ENCODE measurements at places on chromosomes 5 and 9. TPM values are rescaled to one million over a fixed set of nuclear protein-coding genes. Genes with fewer than 3 reads are reported as not detected.

Gene EGFL7
- total RNA-seq: 0.08 TPM

Gene NUTM2G
- not detected for total RNA-seq

Gene C9orf50
- total RNA-seq: not detected

Gene SLC1A1
- total RNA-seq: 3.9 TPM

Gene SHOC1
- not detected for total RNA-seq

Gene HK3
- total RNA-seq: not detected

Gene CYLC2
- total RNA-seq: not detected

Gene FOXB2
- not detected for total RNA-seq

GRCh38 chr9:125541840-125542243, 165.2 kb downstream of the MAPKAP1 start:
- H3K27ac ChIP-seq: no peak overlapping the region
- H3K4me3 ChIP-seq: no peak overlapping the region
- no peak for DNase-seq
- no peaks in the 10 kb centered on the region for H3K27me3 ChIP-seq
- peaks cover 22% of the 10 kb centered on the region for H3K4me1 ChIP-seq

DNA sequence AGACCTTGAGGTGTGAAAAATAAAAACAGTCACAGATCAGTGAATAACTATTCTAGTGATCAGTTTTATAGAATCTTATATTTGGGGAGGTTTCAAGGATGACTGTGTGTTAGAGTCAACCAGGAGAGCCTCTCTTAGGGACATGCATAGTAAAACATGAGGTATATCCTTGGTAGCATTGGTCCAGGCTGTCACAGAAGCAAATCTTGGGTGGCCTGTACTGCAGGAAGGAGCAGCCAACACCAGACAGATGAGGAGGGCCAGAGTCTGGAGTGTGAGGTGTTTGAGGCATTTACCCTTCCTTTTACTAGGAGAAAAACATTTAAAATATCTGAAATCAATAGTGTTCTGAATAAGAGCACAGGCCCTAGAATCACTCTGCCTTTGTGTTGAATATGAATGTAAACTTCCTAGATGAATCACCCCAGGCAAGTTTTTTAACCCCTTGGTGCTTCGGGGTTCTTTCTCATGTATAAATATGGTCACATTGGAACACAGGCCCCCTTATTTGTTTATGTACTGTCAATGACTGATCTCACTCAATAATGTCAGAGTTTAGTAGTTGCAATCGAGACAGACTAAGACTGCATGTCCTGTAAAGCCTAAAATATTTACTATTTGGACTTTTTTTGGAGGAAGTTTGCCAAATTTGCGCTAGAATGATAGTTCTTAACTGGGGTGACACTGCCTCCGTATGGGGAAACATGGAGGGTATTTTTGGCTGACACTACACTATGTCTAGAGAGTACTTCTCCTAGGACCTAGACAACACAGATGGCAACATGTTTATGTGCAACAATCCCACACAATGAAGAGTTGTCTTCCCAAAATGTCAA, 416.5 kb upstream of the POU5F2 start:
- no peak for DNase-seq
- no peak overlapping the region for H3K4me3 ChIP-seq
- peaks cover 10% of the 10 kb centered on the region for H3K4me1 ChIP-seq
- no peak overlapping the region for H3K27ac ChIP-seq
- no peaks in the 10 kb centered on the region for H3K27me3 ChIP-seq

DNA sequence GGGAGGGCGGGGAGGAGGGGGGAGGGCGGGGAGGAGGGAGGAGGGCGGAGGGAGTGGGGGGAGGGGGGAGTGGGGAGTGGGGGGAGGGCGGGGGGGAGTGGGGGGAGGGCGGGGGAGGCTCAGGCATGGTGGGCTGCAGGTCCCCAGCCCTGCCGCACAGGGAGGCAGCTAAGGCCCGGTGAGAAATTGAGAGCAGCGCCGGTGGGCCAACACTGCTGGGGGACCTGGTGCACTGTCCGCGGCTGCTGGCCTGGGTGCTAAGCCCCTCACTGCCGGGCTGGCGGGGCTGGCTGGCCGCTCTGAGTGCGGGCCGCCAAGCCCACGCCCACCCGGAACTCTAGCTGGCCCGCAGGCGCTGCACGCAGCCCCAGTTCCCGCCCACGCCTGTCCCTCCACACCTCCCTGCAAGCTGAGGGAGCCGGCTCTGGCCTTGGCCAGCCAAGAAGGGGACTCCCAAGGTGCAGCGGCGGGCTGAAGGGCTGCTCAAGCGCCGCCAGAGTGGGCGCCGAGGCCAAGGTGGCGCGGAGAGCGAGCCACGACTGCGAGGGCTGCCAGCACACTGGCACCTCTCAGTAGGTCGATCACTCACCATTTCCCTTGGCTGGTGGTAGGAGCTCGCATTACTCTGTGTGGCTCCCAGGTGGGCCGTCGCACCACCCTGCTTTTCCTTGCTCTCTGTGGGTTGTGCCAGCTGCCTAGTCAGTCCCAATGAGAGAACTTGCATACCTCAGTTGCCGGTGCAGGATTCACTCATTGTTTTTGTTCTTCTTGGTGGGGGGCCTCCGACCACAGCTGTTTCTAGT, 160.2 kb downstream of the CNTLN start:
- H3K4me1 ChIP-seq: no peaks in the 10 kb centered on the region
- no peaks in the 10 kb centered on the region for H3K36me3 ChIP-seq
- no peak overlapping the region for H3K27ac ChIP-seq

GRCh38 chr5:106311230-106311915, 1359.4 kb downstream of the EFNA5 start:
- no peak overlapping the region for H3K4me3 ChIP-seq
- no peaks in the 10 kb centered on the region for H3K27me3 ChIP-seq
- H3K4me1 ChIP-seq: peaks cover 3% of the 10 kb centered on the region
- H3K36me3 ChIP-seq: no peaks in the 10 kb centered on the region
- no peak overlapping the region for H3K27ac ChIP-seq

DNA sequence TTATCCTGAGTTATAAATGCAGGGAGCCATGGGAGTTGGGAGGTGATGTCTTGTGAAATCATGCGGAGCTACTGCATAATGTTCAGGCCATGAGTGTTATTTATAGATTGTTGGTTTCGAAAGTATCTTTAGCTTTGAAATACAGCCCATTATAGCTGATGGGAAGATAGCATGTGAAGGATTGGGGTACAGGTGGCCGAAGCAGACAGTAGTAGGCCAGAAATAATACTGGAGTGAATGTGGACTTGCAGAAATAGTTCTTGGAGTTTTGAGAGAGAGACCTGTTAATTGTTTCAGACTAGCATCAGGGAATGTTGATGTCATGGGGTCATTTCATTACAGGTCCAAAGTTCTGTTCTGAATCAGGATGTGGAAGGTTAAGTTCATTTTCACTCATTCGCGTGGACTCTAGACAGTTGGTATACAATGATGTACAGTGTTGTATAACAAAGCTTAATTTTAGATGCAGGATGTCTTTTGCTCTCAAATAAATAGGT, 3.8 kb downstream of the ATP6V1G1 start:
- H3K36me3 ChIP-seq: peaks cover 46% of the 10 kb centered on the region
- no peak for DNase-seq
- no peak overlapping the region for H3K4me3 ChIP-seq
- no peak overlapping the region for H3K27ac ChIP-seq
- no peaks in the 10 kb centered on the region for H3K27me3 ChIP-seq
- peaks cover 21% of the 10 kb centered on the region for H3K4me1 ChIP-seq

DNA sequence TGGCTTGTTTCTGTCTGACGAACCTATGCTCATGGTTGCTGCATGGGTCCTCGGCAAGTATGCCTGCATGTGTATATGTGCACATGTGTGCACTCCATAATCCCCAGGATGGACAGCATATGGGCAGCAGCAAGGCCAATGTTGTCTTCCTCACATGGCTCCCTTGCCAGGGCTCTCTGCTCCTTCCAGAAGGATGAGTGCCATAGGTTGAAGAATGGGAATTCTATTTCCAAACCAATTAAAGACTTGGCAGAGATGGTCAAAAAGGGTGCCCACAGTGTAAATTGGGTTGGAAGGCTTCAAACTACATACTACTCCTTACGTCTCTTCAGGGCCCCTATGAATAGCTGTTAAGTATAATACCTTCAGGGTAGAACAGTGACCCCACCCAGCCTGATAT, 212.1 kb downstream of the PBX3 start:
- no peak for DNase-seq
- no peaks in the 10 kb centered on the region for H3K36me3 ChIP-seq
- no peak overlapping the region for H3K4me3 ChIP-seq
- no peaks in the 10 kb centered on the region for H3K4me1 ChIP-seq

- H3K27me3 ChIP-seq: no peaks in the 10 kb centered on the region
- no peaks in the 10 kb centered on the region for H3K36me3 ChIP-seq
- no peak overlapping the region for H3K4me3 ChIP-seq
Measured at GRCh38 chr5:180908998-180909731, 10.2 kb downstream of the BTNL8 start.

DNA sequence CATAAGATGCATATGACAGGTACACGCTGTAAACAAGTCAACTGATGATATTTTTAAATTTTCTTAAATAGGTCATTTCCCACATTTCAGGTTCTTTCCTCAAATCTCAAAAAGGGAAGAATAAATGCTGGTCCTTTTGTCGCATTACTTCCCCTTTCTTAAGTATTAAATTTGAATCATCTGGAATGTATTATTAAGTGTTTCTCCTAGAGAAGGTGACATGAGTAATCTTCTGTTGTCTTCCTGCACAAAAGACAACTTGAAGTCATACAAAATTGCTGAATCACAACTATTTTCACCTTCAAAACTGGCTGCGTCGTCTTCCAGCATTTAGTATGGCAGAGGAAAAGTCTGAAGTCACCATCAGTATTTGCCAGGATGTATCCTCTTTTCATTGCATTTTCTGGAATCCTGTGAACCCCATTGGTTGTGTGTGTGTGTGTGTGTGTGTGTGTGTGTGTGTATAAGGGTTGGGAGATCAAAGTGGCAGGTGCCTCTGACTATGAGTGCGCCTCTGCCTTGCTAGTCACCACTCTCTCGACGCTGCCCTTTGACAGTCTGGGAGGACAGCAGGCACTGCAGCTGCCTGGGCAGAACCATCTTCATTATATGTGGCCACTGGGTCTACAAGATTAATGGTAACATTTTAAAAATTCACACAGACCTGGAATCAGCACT, 86.9 kb downstream of the MVB12B start:
- H3K27ac ChIP-seq: no peak overlapping the region
- H3K4me1 ChIP-seq: no peaks in the 10 kb centered on the region
- no peak for DNase-seq
- no peaks in the 10 kb centered on the region for H3K36me3 ChIP-seq

DNA sequence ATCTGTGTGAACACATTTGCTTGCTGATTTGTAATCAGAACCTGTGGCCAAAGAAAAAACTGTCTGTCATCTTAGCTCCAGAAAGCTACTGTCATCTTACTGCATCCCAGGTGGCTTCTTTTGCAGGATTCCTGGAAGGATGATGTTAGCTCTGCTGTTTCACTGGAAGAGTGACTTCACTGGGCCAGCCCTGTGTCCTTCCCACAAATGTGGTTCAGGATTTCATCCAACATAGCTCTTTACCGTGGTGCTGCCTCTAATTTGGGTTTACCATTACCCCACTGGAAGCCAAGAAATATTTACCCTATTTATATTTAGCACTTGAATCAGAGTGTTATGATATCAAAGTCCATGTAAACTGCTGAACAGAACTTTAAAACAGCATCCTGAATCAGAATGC, 501.0 kb downstream of the GADD45G start:
- no peak overlapping the region for H3K27ac ChIP-seq
- H3K36me3 ChIP-seq: no peaks in the 10 kb centered on the region
- no peaks in the 10 kb centered on the region for H3K4me1 ChIP-seq
- DNase-seq: no peak
- no peak overlapping the region for H3K4me3 ChIP-seq

DNA sequence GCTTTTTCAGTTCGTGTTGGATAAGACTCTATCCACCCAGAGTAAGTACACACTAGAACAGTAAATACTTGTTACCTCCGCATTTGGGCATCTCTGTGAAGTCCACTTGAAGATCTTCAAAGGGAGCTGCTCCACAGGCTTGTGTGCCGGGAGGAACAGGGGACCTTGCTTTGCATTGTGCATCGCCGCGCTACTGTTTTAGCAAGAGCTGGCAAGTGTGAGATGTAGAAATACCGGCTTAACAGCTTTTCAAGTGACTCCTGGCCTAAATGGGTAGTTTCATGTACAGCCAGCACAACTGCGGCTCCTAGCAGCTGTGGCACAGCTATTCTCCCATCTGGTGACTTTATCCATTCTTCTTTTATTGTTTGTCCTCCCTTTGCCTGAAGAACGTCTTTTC, 8.4 kb upstream of the ZNF354C start:
- DNase-seq: no peak
- no peak overlapping the region for H3K4me3 ChIP-seq
- H3K36me3 ChIP-seq: no peaks in the 10 kb centered on the region
- H3K4me1 ChIP-seq: no peaks in the 10 kb centered on the region

DNA sequence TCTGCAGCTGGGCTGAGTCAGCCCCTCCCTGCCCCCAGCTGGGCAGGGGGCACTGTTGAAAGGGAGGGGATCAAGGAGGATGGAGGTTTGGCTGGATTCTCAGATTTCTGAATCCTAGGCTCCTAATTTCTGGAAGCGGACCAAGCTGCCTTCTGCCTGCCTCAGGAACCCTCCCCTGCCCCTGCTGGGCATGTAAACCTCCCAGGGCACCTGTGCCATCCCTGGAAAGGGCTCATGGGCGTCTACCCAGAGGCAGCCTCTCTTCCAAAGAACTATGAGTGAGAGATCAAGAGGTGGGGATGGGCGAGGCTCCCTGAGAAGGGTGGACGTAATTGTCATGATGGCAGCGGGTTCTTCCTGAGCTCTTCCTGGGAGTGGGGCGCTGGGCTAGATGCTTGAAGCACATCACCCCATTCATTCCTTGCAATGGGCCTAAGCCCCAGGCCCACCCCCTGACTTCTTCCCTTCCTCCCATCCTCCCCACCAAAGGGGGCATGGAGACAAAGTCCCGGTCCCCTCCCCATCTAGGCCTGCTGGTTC, 21.6 kb downstream of the CSF1R start:
- peak overlapping the region; percentile 62 for H3K27ac ChIP-seq
- no peaks in the 10 kb centered on the region for H3K36me3 ChIP-seq
- peaks cover 62% of the 10 kb centered on the region for H3K4me1 ChIP-seq
- no peaks in the 10 kb centered on the region for H3K27me3 ChIP-seq
- no peak for DNase-seq

- no peak for DNase-seq
- H3K27ac ChIP-seq: no peak overlapping the region
- no peaks in the 10 kb centered on the region for H3K36me3 ChIP-seq
- no peak overlapping the region for H3K4me3 ChIP-seq
Measured at GRCh38 chr5:95083606-95084005, 201.3 kb downstream of the MCTP1 start.

GRCh38 chr9:93531374-93531773, 45.0 kb upstream of the PHF2 start:
- no peaks in the 10 kb centered on the region for H3K4me1 ChIP-seq
- H3K27me3 ChIP-seq: no peaks in the 10 kb centered on the region
- H3K36me3 ChIP-seq: peaks cover 70% of the 10 kb centered on the region
- H3K27ac ChIP-seq: no peak overlapping the region
- no peak for DNase-seq
- no peak overlapping the region for H3K4me3 ChIP-seq

- no peaks in the 10 kb centered on the region for H3K4me1 ChIP-seq
- no peaks in the 10 kb centered on the region for H3K36me3 ChIP-seq
- H3K4me3 ChIP-seq: no peak overlapping the region
- H3K27me3 ChIP-seq: no peaks in the 10 kb centered on the region
- DNase-seq: no peak
Measured at GRCh38 chr9:20636888-20637440, 14.7 kb upstream of the MLLT3 start.

GRCh38 chr9:129932303-129933151, 97.3 kb downstream of the USP20 start:
- no peaks in the 10 kb centered on the region for H3K27me3 ChIP-seq
- peak; percentile 62 for DNase-seq
- H3K27ac ChIP-seq: peak overlapping the region; percentile 85
- H3K36me3 ChIP-seq: peaks cover 14% of the 10 kb centered on the region
- peaks cover 54% of the 10 kb centered on the region for H3K4me1 ChIP-seq
